Fibroblast of the conjunctiva (primary cell): ENCODE measurements at places on chromosomes 5 and 9.

DNA sequence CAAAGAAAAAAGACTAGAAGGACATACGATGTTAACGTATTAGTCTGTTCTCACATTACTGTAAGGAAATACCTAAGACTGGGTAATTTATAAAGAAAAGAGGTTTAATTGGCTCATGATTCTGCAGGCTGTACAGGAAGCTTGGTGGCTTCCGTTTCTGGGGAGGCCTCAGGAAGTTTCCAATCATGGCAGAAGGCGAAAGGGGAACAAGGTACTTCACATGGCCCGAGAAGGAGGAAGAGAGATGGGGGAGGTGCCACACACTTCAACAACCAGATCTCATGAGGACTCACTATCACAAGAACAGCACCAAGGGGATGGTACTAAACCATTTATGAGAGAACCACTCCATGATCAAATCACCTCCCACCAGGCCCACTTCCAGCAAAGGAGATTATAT is 110.1 kb downstream of the CARTPT start:
- DNase-seq = no peak

- DNase-seq = no peak
Observed at GRCh38 chr5:92041911-92042660, 659.0 kb upstream of the ARRDC3 start.

DNA sequence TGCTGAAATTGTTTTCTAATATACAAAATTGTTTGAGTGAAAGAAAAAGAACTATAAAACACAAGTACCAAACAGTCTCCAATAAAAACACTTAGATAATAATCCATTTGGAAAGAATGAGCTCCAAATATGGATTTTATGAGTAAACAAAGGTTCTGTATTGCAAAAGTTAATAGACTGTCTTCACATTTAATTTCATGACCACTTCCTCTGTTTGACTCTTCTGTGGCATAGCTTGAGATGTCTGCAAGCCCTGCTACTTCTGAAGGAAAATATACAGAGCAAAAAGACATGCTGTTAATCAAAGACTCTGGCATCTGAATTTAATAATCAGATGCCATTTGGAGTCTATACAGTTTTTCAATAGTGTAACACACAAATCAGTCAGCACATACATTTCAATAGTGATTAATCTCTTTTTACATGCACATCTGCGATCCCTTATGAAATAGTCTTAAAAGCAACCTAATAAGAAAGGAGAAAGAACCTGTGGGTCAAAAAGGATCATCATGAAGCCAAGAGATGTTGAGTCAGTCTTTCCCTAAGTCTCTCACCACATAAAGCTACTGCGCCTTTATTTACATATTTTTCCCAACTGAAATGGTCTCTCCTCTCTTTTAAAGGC is 165.4 kb upstream of the LHFPL2 start:
- no peak for DNase-seq

DNA sequence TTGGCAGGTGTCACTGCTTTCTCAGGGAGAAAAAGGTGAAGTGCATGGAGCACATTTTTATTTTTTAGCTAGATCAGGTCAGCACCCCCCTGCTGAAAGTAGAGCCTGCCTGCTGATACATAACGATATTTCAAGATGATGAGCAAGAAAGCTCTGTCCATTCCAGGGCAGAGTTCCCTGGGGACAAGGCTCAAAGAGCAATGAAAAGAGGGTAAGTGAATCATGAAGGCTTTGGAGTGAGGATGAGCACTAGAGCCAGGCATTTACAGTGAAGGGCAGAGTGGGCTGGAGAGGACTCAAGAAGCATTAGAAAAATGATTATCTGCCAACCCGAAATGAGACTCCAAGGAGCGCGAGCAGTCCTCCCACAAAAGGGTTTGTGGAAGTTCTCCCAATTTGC is 345.7 kb downstream of the TLE4 start:
- DNase-seq = no peak

GRCh38 chr5:54753034-54753433 is 232.4 kb downstream of the ESM1 start:
- DNase-seq = no peak

DNA sequence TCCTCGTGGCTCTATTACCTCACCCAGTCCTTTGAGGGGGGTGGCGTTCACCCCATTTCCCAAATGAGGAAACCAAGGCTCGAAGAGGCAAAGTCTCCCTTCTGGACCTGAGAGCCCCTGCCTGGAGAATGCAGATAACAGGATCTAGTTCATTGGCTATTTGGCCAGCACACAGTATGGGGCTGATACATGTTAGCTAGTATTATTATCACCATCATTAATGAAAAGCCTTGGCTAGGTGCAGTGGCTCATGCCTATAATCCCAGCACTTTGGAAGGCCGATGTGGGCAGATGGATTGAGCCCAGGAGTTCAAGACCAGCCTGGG is 4.3 kb downstream of the SH3GLB2 start:
- DNase-seq = no peak

- DNase-seq = peak; percentile 30
Observed at GRCh38 chr5:179793468-179794139, at the start of gene LTC4S. TSS of gene LTC4S (plus strand) at chr5:179793986. CDS start at chr5:179794081, 95 bp downstream.

GRCh38 chr5:61332851-61333320 is 828 bp downstream of the ZSWIM6 start:
- DNase-seq = no peak
